ENCODE measurements at places on chromosomes 2 and 18.
A peak's percentile ranks its signal among the peaks of the same experiment; 100 is the strongest.

DNA sequence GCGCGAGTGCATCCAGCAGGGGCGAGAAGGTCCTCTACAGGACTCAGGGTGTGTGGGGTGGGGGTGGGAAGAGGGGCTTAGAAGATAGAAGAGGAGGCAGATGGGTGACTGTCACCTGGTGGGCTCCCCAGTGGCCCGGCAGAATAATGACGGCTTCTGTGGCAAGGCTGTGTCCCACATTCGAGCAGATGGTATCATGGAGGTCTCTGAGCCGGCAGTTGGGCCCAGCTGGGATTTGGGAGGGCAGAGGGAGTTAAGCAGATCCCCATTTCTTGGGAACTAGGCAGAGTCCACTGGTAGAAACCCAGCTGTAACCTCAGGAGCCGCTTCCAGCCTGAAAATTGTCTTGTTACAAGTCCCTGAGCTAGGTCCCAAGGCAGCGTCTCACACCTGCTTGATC lies 28.4 kb upstream of the DTNB start:
- no peak for DNase-seq

- DNase-seq = no peak
Observed at GRCh38 chr2:67871686-67872412, 191.0 kb downstream of the C1D start.

GRCh38 chr2:17272652-17273525 lies 245.4 kb downstream of the RAD51AP2 start:
- DNase-seq = no peak

DNA sequence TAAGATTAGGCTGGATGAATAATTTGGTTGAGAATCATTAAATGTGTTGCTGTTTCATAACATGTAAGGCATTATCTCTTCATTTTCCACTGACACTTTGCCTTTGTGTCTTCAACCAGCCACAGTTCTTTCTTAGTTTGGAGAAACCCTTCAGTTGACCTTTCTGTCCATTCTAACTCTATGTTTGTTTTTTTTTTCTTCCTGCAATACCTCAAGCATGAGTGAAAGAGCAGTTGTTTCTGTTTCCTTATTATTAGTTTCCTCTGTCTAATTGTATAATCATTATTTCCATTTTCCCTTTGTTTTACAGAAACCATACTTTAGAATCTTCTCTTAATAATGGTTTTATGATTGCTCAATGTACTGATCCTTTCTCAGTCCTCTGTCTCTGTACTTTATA lies 25.6 kb downstream of the HADHB start:
- DNase-seq = no peak

DNA sequence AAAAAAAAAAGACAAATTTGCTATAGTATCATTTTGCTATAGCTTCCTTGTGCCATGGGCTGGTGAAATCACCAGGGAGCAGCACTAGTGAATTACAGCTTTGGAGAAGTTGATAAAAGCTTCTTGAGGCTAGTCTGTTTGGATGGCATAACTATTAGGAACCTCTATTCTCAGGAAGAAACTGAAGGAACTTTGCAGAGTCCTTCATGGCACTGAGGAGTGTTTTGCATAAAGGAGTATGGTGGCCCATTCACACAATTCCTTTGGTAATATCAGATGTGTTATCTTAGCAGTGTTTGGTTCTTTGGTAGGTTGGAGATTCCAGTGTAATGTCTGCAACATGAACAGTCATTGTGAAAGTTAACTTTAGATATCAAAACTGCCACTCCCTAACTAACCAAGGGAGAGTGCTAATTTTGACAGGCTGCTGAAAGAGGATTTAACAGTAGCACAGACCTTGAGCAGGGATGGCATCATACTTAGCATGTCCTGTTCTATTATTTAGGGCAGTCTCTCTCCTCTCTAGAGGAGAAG lies 76.6 kb upstream of the ZFP36L2 start:
- no peak for DNase-seq

DNA sequence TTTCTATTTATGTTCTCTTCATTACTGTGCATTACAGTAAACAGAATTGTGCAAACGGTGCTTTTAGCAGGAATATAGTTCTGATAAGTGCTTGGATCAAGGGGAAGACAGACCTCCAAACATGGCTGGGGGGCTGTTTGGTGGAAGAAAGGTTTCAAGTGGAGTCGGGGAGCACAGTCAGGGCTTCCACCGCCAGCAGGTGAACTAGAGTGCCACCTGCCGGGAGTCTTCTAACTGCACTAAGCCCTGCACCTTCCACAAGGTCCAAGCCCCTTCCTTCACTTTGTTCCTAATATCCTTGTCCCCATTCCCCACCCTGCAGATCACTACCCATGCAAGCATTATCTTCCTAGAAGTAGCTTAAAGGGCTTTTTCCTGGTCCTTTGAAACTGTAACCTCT lies 11.1 kb downstream of the ONECUT2 start:
- DNase-seq = no peak

DNA sequence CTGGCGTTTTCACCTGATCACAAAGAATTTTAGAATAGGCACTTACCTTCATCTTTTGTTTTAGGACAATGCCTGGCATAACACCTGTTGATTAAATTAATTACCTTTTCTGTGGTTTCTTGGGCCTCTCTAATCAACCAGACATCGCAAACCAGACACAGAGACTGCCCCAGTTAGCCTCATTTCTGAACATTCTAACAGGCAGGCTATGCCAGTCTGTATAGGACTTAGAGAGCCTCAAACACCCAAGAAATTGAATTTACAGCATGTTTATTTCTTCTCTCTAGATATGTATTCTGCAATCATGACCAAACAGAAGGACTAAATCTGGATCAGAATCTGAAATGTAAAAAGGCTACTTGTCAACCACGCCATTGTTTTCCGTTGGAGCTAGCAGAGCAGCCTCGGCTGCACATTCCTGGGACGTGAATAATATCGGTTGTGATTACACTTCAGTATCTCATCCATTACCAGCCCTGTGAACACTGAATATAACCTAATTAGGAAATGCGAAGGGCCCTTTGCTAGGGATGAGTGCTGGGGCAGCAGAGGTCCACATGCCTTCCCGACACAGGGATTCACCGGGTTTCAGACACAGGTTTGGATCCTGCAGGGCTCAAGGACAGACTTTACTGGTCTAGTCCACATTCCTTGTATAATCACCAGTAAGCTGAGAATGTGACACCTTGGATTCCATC lies 17.5 kb upstream of the CDC42EP3 start:
- DNase-seq = no peak

- no peak for DNase-seq
Observed at GRCh38 chr2:131044757-131045150, 48.5 kb downstream of the FAM168B start.

GRCh38 chr2:183093857-183094657 lies 15.5 kb downstream of the DUSP19 start:
- no peak for DNase-seq

DNA sequence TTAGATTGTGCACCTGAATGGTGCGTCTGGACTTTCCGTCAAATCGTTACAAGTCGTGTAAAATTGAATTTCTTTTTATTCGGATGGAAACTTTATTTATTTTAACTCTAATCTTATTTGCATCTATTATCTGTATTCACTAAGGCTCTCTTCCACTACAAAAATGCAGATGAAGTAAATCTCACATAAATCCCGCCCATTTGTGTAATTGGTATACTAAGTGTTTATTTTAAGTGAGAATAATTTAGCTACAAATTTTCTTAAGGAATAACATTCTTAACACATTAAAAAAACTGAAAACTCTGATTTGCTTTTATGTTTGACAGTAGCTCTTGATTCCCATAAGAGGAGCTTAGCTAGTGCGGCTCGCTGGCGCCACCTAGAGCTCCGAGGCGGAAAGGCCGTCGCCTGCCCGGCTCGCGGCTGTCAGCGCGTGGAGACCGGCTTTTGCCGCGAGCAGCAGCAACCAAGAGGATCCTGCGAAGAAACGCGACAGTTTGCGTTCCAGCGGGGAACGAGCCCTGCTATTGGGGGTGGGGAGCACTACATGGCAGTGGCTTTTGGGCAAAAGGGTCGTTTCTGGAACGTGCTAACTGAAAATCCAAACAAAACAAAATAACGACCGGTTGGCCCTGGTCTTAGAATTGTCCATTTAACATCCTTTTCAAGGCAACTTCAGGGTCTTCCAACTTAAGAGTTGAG lies 6.7 kb downstream of the SP9 start:
- peak; percentile 67 for DNase-seq

DNA sequence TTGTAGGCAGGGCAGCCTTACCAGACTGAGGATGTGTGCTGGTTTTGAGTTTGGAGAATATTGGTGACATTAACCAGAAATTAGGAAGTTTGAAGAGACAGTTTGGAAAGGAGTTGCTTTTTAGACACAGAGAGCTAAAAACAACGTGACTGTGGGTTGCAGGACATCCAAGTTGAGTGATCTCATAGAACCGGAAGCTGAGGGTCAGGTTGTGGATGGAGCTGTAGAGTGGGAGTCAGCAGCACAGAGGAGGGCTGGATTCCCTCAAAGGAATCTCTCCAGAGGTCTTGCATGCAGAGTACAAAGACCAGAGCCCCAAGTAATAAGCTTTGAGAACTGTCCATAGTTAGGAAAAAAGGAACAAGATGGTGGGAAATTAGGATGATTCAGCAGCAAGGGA lies 9.3 kb downstream of the MAPRE3 start:
- DNase-seq = no peak

GRCh38 chr2:101696272-101697123 lies 1.0 kb upstream of the MAP4K4 start:
- DNase-seq = no peak

- no peak for DNase-seq
Observed at GRCh38 chr2:46315103-46315890, 18.1 kb downstream of the EPAS1 start.

- DNase-seq = no peak
Observed at GRCh38 chr2:137379186-137379585, 585.1 kb upstream of the HNMT start.

GRCh38 chr2:108570416-108570815 lies 36.1 kb downstream of the LIMS1 start:
- DNase-seq = no peak

DNA sequence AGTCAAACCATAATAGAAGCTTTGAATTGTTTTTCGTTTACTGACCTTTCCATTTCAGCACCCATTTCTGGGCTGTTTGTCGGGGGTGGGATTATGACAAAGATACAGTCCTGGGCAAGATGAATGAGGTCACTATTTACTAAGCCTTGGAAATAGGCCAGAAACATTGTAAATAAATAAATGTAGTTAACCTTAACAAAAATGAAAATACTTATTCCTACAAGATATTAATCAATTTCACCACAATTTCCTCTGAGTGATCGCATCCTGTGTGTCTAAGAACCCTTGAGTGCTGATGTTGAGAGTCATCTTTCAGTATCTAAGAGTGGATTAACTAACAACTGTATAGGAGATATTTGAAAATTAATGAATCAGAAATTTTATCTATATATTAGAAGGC lies 14.0 kb downstream of the ITGA4 start:
- DNase-seq = no peak

- DNase-seq = no peak
Observed at GRCh38 chr2:234955091-234955591, 3.3 kb downstream of the SH3BP4 start.

GRCh38 chr2:168234407-168235085 lies 12.8 kb downstream of the STK39 start:
- DNase-seq = no peak

DNA sequence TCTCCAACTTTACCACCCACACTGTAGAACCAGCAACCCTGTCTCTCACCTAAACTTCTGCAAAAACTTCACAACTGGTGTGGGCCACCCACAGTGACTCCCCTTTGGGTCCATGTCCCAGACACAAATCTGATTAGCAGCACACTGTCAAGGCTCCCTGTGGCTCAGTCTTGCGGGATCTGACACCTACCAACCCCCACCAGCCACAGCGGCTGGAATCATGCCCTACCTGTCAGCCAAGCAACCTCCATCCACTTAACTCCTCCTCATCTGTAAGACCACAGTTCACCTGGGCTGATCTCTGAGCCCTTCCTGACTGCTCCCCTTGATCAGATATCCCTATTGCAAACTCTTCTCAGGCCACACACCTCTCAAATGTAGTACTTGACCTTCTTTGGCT lies 14.6 kb downstream of the TCF4 start:
- no peak for DNase-seq

DNA sequence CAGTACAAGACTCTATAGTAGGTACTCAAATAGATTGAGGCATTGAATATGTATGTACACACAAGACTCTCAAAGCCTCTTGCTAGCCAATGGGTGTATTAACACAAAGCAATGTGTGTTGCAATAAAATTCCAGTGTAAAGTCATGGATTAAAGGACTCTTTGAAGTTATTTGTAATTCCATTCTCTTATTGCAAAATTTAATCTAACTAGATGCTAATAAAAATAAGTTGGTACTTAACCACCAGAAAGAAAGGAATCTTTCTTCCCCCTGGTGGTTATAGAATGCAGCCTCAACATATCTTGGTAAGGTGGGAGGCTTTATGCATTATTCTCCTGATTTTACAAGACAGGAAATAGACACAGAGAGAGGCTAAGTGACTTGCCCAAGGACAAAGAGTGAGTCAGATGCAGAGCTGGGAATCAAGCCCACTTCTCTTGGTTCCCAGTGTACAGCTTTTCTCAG lies 18.0 kb downstream of the LRP1B start:
- DNase-seq = no peak

DNA sequence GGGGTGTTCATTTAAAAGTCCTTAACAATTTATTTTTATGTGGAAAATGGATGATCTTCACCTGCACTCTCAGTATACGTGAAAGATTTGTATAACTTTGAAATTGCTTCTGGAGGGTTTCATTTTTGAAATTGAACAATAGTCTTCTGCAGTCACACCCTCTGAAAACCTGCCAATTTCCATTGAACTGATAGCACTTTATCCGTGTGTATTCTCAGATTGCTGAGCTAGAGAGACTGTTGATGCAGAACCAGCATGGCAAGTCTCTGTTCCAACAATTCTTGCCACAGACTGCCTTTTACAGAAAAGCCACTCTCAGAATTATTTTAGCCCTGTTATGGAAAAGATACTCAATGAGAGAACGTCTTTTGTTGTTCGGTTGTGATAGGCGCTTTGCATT lies 6.6 kb upstream of the GULP1 start:
- no peak for DNase-seq

DNA sequence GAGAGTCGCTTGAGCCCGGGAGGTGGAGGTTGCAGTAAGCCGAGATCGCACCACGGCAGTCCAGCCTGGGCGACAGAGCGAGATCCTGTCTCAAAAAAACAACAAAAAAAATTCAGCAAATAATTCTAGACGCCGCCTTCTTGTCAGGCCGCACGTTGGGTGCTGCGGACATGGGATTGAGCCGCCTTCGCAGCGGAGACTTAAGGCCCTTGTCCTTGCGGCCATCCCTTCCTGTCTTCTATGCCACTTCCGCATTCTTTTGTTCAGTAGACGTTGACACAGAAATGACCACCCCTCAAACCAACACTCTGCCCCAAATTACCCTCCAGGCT lies 15.8 kb downstream of the PTPN18 start:
- DNase-seq = no peak

All from activated CD4-positive, CD25-positive, alpha-beta regulatory T cell treated with anti-CD3 and anti-CD28 coated beads, Interleukin-2, amount 50 U/mL, for 16 hours (primary cell).